ENCODE measurements at places on chromosomes 16 and 17. TPM values are rescaled to one million over a fixed set of nuclear protein-coding genes. Genes with fewer than 3 reads are reported as not detected.

MYO15B gene
- 91.8 TPM for total RNA-seq

LASP1 gene
- 147 TPM for total RNA-seq

SMURF2 gene
- 42.4 TPM for total RNA-seq

REXO5 gene
- total RNA-seq: 4.6 TPM

TBX2 gene
- 2.9 TPM for total RNA-seq

NTN1 gene
- total RNA-seq: 1.3 TPM

RRAD gene
- 4.2 TPM for total RNA-seq

STH gene
- total RNA-seq: not detected

Data from subcutaneous adipose tissue (tissue), 4 donors.